CD4-positive, alpha-beta T cell treated with Interleukin-12 subunit alpha and Interleukin-12 subunit beta, for 1 hour (primary cell): ENCODE measurements at places on chromosomes 12 and 14.

DNA sequence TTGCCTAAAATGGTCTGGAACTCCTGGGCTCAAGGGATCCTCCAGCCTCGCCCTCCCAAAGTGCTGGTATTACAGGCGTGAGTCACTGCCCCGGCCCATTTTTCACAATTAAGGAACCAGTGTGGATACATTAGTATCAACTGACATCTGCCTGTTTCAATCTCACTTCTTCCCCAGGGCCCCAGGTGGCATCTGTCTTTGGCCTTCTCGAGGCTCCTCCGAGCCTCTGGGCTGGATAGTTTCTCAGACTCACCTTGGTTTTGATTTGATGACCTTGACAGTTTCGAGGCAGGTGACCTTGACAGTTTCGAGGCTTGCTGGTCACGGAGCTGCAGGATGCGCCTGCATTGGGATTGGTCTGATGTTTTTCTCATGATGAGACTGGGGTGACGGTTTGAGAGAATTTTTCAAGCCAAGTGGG lies 41.0 kb upstream of the NCOR2 start:
- no peak for DNase-seq

DNA sequence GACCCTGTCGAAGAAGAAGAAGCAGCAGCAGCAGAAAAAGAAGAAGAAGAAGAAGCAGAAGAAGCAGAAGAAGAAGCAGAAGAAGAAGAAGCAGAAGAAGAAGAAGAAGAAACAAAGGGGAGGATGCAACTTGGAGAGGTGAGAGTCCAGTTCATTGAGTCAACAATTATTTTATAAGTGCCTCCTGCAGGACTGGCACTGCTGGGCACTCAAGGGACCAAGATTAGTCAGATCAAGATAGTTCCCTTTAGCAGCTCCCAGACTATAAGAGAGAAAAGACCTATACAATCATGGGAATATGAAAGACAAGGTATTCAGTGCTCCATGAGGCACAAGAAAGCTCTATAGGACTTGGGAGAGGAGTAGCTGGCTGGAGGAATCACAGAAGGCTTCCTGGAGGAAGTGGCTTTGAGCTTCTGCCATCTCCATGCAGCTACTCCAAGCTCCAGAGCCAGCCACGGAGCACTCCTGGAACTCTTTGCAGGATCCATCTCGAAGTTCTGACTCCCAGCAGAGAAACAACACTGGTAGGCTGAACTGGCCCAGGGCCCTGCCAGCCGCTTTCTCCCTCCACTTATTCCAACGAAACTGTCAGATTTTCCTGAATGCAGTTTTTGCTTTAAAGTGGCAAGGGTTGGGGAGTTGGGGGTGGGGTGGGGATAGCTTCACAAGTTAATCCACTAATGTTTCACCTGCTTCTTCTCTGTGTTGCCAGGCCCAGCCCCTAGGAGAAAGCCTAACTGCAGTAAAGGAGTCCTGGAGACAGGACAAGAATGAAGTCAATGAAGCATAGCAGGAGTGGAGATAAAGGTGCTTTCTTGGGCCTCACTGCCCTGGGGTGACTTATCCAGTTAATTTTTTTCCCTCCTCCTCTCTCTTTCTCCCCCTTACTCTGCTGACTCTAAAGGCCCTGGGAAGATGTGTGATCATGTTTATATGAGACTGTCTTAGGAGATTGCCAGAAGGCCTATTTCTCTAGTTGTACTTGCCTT lies 140.1 kb upstream of the PARP11 start:
- no peak for DNase-seq

GRCh38 chr14:49106741-49107667 lies 479.2 kb downstream of the RPS29 start:
- no peak for DNase-seq

GRCh38 chr14:22539831-22540230 lies 49.2 kb downstream of the DAD1 start:
- peak; percentile 58 for DNase-seq

GRCh38 chr12:1544996-1545700 lies 49.2 kb downstream of the FBXL14 start:
- no peak for DNase-seq

- no peak for DNase-seq
These were observed 98.7 kb downstream of the ASCL4 start for GRCh38 chr12:107873223-107873622.

GRCh38 chr12:28390206-28390605 lies 199.9 kb downstream of the CCDC91 start:
- no peak for DNase-seq

DNA sequence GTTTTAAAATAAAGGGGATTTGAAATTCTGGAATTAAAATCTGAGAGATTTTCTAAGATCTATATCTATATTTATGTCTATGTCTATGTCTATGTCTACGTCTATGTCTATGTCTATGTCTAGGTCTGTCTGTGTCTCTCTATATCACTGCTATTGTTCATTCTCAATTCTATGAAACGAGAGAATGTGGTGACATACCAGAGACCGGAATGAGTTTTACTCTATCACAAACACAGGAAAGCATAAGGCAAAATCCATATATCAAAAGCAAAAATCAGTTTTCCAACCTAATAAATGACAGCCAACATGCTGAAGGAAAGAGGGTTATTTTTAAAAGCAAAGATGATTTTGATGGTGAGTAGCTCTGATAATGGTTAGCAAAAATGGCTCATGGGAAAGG lies 173.1 kb downstream of the ETNK1 start:
- no peak for DNase-seq

DNA sequence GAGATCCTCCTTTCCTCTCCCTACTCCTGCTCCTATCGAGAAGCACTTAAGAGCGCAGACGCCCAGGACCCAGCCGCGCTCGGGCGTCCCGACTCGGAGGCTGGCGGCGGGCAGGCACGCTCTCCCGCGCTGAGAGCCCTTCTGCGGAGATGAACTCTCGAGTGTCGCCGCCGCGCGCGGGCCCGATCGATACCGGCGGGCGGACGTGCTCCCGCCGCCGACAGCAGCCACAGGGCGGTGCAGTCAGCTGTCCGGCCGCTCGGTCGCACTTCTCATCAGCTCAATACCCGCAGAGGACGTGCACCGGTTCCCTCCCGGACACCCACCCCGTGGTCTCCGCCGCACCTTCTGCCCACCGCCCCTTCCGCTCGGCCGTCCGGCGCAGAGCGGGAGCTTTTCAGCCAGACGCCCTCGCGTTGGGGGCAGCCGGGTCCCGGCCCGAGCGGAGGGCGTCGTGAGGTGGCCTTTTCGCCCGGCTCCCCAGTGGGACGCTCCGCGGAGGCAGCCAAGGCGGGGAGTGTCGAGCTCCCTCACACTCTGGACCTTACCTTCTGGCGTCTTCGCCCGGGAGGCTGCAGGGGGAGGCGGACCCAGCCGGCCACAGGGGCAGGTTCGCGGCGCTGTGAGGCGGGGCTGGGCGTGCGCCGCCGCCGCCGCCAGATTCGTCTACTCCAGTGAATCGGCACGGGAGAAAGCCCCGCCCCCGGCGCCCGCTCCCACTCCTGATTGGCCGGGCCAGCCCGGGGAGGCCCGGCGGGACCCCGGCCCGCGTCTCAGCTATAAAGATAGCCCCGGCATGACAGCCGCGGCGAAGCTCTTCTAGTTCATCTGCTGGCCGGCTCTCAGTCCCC lies at the start of gene INSM2:
Gene INSM2 (plus strand): TSS at position 808 of the 851 bp plus-strand sequence. CDS start 89 bp downstream, outside the sequence.
- peak; percentile 48 for DNase-seq

DNA sequence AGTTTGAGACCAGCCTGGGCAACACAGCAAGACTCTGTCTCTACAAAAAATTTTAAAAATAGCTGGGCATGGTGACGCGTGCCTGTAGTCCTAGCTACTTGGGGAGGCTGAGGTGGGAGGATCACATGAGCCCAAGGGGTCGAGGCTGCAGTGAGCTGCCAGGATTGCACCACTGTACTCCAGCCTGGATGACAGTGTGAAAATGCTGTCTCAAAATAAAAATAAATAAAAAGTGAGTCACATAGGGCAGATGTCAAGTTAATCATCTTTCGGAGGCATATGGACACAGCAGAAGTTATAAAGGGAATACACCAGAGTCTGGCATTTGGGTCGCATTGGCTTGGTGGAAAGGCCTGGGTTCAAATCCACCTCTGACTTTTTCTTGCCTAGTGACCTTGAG lies 92.7 kb downstream of the PHETA1 start:
- DNase-seq, result no peak

DNA sequence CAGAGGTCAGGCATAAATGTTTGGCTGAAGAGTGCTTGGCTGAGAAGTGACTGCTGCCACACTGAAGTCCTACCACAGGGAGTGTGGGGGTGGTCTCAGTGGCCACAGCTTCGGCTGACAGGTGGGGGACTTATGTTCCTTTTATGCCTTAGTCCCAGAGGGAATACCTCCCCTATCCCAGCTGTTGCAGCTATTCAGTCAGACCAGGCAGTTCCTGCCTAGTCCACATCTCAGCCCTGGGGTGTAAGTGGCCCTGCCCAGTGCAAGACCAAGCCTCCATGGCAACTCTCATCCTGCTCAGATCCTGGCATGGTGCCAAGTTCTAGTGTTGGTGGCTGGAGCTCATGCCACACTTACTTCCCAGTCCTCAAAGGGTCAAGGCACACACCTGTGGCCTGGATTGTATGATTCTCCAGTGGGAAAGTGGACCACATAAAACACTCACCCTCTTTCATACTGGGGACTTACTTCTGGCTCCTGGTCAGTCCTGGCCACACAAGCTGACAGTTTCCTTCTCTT lies 161.3 kb upstream of the CAND1 start:
- DNase-seq, result no peak

DNA sequence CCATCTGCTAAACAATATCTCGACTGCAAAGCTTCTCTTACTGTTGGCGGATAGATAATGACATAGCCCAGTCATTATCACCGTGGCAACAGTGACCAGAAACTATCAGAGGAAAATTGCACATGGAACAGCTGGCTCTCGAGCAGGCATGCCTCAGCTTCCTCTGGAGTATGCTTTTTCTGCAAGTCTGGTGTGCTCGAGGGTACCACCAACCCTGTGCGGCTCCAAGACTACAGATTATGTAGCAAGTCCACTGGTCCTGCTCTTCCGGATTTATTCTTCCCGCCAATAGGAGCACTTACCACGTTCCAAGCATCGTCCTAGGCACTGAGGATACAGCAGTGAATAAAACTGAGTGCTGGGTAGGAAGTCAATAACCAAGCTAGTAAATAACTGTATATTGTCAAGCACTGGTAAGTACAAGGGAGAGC lies 1.4 kb upstream of the GLRX5 start:
- no peak for DNase-seq

DNA sequence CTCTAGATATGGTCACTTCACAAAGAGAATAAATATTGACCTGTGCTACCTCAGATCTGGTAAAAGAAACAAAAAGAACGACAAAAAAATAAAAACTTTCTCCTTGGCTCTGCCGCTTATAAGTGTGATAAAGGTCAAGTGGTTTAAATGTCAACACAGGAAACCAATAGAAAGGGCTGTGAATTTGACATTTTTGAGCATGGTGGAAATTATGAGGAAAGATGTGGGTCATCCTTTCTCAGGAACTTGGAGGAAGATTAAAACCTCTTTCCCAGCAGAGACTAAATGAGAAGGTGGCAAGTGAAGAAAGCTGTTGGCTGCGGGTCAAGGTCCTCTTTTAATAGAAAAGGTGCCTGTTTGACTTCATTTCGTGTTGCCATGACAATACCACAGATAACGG lies 28.2 kb downstream of the TESPA1 start:
- DNase-seq, result no peak

DNA sequence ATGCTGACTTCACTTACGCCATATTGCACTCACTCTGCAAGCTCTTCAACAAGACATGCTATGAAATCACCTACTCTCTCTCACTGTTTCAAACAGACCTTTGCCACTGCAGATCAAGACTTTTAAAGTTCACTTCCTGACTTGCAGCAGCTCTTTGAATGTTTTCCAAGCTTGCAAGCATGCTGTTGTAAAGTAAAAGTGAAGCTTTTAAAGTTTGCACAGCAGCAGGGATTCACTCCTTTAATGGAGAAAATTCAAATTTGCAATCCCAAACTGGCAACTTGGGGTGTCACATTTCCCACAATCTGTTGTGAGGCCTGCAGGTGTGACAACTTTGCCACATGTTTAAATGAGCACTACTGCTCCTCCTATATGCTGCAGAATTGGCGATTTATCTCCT lies 270.9 kb downstream of the ALX1 start:
- DNase-seq, result no peak

DNA sequence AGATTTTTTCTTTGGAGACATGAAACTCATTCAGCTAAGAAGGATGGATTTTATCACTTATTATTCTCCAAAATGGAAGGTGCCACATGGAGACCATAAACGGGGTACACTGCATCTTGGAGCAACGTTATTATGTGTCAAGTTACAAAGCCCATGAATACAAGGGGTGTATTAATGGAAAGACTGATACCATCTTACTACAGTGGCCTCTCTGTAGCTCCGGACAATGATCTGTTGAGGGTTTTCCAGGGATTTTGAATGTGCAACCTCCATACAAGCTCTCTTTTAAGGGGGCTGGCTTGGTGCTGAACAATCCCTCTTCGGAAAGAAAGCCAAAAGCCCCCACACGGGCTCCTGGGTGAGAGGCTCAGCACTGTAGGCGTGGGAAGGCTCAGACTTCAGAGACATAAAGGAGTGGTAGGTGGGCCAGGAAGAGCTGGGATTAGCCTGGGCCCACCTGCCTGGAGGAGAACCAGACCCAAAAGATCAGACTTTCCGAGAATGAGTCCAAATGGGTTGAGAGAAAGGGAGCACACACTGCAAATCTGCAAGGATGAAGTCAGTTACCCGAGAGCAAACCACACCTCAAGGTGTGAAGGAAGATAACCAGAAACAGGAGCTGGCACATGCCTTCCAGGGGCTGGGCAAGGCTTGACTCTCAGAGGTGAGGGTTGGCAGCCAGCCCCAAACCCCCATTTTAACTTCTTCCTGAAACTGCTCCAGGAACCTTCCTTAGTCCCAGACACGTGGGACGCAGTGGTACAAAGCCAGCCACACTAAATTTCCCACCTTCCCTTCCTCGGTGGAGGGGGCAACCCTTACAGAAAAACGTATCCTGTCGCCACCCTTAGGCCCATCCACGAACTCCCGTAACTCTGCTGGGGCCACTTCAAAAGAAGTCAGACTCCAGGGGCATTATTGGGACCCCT lies 1.5 kb downstream of the VPS37B start:
- DNase-seq, result peak; percentile 48

DNA sequence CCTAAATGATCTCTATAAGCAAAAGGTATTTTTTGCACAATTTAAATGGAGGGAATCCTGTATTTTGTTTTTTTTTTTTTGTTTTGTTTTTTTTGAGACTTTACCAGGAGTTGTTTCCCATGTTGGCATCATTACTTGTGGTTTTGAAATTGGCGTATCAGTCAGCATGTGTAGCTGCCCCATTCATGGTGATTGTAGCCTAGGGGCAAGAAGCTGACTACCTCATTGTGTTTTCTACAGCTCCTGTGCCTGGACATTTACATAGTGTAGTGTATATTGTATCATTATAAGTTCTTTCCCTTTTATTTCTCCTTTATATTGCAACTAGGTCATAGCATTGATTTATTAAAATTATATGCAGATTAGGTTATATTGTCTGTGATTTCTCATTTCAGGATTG lies 24.5 kb downstream of the SAMD4A start:
- DNase-seq, result no peak

DNA sequence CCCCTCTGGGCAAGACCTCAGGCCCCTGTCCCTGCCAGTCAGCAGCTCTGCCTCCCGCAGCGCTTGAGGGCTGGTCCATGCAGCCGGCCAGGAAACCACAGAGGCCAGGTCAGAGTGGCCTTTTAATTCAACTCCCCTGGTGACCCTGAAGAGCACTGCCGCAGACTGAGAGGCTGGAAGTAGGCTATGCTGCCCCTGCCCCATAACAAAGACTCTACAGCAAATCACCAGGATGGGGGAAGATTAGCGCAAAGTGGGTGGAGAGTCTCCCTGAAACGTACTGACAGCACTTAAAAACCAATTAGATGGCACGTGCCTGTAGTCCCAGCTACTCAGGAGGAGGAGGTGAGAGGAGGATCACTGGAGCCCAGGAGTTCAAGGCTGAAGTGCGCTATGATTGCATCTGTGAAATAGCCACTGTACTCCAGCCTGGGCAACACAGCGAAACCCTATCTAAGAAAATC lies 70.5 kb downstream of the ITPK1 start:
- DNase-seq, result no peak
